Gastroesophageal sphincter (tissue), 4 donors: ENCODE measurements at places on chromosomes 4 and X.

GRCh38 chrX:44422631-44423030 lies 79.2 kb upstream of the EFHC2 start:
- no peak overlapping the region for H3K4me3 ChIP-seq
- H3K27me3 ChIP-seq, result no peaks in the 10 kb centered on the region
- H3K4me1 ChIP-seq, result no peaks in the 10 kb centered on the region
- H3K36me3 ChIP-seq, result no peaks in the 10 kb centered on the region
- H3K27ac ChIP-seq, result no peak overlapping the region

DNA sequence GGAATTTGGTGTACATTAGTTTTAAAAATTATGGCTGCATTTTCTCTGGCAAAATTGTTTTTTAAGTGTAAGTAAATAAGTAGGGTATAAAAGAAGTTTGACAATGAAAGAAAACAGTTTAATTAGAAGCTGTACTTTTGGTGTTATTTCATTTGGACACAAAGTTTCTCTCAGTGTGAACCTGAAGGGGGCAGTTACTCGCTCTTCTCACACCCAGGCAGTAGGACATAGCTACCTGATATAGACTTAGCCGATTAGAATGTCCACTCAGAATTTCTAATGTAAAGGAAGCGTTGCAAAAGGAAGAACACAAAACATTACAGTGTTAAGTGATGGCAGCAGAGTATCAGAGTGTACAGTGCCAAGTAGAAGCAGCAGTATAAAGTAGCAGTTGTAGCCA lies 311.9 kb upstream of the TECRL start:
- no peaks in the 10 kb centered on the region for H3K27me3 ChIP-seq
- no peaks in the 10 kb centered on the region for H3K4me1 ChIP-seq
- ATAC-seq, result no peak
- no peak overlapping the region for H3K27ac ChIP-seq

- H3K36me3 ChIP-seq, result peaks cover 7% of the 10 kb centered on the region
- H3K4me3 ChIP-seq, result no peak overlapping the region
- H3K4me1 ChIP-seq, result no peaks in the 10 kb centered on the region
These were observed 15.9 kb upstream of the UBE2D3 start for GRCh38 chr4:102843273-102843672.

DNA sequence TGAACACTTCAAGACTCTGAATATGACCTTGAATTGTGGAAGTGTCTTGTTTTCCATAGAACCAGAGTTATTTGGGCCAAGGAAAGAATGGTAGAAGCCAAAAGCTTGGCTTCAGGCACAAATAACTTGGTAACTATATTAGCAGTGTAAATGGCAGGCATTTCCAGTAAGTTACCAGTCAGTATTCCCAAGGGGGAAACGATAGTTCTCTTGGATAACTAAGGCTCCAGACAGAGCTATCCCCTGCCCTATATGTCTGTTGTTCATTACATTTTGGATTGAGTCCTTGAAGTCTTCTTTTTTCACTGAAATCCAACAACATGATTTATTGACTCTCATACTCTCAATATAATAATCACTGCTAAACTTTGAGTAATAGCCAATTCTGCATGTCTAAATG lies 364.1 kb downstream of the MAGEB5 start:
- no peaks in the 10 kb centered on the region for H3K36me3 ChIP-seq
- H3K27ac ChIP-seq, result no peak overlapping the region
- H3K27me3 ChIP-seq, result no peaks in the 10 kb centered on the region
- no peak overlapping the region for H3K4me3 ChIP-seq
